ENCODE measurements at places on chromosomes 13 and 19.

- DNase-seq = no peak
Observed at GRCh38 chr19:18566953-18567352, 4.7 kb upstream of the UBA52 start.

DNA sequence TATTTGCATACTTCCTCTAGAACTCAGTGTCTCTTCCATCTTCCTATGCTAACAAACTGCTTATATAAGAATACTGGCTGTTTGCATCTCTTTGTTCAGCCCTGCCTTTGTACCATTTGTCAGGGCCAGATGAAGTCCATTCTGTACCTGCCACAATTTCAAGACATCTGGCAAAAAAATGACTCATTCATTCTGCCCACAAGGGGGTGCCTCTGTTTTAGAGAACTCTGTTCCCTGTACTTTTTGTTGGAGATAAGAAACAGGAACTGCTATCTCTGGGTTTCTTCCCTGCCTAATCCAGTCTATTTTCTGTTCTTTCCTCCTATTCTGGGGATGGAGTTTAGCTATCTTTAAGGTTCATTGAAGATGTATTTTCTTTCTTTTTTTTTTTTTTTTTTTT is 23.0 kb downstream of the ZNF568 start:
- no peak for DNase-seq

DNA sequence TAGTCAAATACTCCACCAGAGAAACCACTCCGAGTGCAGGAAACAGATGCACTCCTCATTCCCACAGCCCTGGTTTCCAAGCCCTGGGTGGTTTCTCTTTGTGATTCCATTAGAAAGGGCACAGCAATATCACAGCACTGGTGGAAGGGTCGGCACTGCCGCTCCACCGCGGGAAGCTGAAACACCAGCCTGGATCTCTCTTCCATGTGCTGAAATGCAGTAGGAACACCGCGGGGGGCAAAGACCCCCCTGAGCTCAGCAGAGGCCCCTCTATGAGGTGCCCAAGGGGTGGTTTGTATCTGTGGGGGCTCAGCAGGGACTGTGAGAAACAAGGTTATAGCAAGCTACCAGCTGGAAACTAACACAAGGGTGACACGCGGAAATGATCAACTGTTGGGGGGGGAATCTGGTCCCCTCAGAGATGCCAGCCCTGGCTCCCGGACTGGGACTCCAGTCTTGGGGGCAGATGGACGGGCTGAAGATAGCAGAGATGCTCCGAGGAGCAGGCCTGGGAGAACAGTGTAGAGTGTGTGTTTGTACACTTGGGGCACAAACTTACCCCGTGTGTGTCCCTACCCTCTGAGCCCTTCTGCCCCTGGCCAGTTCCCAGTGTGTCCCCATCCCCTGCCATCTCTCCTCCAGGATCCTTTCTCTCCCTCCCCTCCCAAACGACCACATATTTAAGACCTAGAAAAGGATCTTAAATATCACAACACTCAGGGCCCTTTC is 1.8 kb downstream of the ZFR2 start:
- DNase-seq = peak; percentile 29

- DNase-seq = no peak
Observed at GRCh38 chr13:111971891-111972780, 94.8 kb upstream of the SOX1 start.

- DNase-seq = no peak
Observed at GRCh38 chr19:18312092-18312534, 10.8 kb downstream of the LSM4 start.

DNA sequence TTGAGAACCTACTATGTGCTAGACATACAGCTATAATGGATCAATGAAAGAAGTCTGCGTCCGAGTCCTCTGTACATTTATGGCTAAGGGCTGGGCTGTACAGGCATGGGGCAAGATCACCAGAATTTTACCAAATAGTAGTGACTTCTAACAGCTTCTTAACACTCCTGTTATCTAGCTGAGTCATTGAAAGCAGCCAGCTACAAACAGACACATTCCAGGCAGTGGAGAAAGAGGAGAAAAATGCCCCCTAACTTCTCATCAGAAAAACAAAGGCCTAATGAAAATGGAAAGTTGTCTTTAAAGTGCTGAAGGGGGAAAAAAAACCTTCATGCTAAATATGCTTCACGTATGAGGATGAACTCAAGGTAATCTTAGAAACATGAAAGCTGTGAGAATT is 14.3 kb upstream of the ZNF667 start:
- no peak for DNase-seq

DNA sequence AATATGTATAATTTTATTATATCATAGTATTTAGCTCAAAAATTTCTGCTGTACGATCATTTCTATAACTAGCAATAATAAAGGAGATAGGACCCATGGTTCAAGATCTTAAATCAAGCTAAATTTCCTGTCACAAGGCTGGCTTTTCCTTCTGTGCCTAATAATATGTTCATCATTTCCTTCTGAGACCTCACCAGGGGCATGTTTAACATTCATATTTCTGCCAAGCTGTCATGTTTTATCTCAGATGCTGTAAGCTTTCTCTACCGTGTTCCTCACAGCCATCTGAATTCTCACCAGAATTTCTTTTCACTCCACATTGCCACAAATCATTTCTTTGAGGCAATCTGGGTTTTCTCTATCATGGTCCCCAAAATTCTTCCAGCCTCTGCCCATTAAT is 482.3 kb upstream of the SGCG start:
- no peak for DNase-seq

GRCh38 chr19:10166046-10166445 is 28.7 kb downstream of the DNMT1 start:
- DNase-seq = no peak

- no peak for DNase-seq
Observed at GRCh38 chr13:70189981-70190380, 81.7 kb upstream of the KLHL1 start.

- peak; percentile 17 for DNase-seq
Observed at GRCh38 chr13:100987948-100988347, 313.4 kb upstream of the TMTC4 start.

GRCh38 chr13:114222461-114222968 is 12.2 kb upstream of the CDC16 start:
- DNase-seq = no peak

GRCh38 chr13:71789037-71789436 is 78.0 kb downstream of the DACH1 start:
- DNase-seq = no peak

DNA sequence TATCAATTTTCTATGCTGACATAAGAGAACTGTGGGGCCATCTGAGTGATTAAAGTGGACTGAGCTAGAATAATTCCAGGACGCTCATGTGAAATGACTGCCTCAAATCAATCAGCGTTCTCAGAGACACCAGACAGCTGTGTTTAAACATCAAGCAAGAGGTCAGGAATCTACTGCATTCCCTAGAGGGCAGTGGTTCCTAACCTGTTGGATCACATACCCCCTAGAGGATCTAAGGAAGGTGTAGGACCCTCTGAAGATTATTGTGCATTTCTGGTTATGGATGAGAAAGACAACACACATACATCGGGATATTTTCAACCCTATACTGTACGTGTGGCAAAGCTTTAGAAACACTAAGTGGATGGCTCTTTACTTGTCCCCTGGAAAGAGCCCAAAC is 51.8 kb upstream of the FREM2 start:
- DNase-seq = no peak

- DNase-seq = no peak
Observed at GRCh38 chr13:26967119-26968038, 204.2 kb downstream of the USP12 start.

DNA sequence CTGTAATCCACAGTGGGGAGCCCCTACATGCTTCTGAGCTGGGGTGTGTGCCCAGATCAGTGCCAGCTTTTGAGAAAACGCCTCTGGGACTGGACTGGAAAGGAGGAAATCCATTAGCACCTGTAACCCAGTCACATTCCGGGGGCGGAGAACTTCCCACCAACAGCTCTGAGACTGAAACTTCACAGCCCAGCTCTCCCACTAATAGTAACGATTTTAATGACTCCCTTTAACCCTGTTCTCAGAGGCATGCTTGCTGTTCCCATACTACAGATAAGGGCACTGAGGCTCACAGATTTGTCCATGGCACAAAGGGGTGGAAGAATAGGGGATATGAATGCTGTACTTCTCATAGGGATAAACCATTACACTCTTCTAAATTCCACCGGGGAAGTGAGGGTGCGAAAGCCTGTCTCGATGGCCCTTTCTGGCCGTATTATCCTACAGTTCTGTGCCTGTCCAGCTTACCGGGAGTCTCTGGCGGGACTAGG is 851 bp downstream of the FBXO46 start:
- DNase-seq = no peak

DNA sequence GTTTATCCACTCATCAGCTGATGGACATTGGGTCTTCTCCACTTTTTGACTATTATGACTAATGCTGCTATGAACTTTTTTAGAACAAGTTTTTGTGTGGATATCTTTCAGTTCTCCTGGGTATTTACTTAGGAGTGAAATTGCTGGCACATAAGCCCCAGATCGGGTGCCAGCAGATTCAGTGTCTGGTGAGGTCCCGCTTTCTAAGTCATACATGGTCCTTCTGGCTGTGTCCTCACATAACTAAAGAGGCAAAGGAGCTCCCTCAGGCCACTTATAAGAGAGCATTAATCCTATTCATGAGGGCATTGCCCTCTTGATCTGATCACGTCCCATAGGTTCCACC is 600 bp upstream of the ZNF226 start:
- DNase-seq = no peak

- no peak for DNase-seq
Observed at GRCh38 chr13:41017159-41017558, 2.0 kb downstream of the ELF1 start.

GRCh38 chr19:58558066-58558622 is at the start of gene UBE2M:
TSS of gene UBE2M (minus strand) at chr19:58558611. CDS start at chr19:58558381, 230 bp downstream.
- DNase-seq = no peak

- no peak for DNase-seq
Observed at GRCh38 chr13:59609421-59609820, 554.3 kb downstream of the DIAPH3 start.

GRCh38 chr19:38693380-38694223 is 46.2 kb downstream of the ACTN4 start:
- no peak for DNase-seq

Measured in cerebellar cortex (tissue), 1 donor.